Islet precursor cell (in vitro differentiated cells): ENCODE measurements at places on chromosomes 3 and 15.

DNA sequence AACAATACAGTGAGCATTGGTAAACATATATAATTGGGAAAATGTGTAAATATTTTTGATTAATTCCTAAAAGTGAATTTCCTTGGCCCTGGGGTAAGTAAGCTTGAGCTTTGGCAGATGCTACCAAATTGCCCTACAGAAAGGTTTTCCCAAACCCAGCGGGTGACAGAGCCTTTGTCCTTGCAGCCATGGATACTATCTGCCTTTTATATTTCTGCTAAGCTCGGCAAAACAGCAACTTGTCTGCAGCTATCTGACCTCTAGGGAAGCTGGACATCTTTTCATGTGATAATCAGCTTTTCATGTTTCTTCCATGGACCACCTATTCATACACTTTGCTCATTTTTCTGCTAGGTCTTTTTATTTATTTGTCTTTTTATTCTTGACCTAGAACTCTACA lies 64.7 kb upstream of the SEC22A start:
- no peak for DNase-seq

GRCh38 chr3:33159981-33160380 lies 46.2 kb downstream of the CRTAP start:
- DNase-seq: no peak

DNA sequence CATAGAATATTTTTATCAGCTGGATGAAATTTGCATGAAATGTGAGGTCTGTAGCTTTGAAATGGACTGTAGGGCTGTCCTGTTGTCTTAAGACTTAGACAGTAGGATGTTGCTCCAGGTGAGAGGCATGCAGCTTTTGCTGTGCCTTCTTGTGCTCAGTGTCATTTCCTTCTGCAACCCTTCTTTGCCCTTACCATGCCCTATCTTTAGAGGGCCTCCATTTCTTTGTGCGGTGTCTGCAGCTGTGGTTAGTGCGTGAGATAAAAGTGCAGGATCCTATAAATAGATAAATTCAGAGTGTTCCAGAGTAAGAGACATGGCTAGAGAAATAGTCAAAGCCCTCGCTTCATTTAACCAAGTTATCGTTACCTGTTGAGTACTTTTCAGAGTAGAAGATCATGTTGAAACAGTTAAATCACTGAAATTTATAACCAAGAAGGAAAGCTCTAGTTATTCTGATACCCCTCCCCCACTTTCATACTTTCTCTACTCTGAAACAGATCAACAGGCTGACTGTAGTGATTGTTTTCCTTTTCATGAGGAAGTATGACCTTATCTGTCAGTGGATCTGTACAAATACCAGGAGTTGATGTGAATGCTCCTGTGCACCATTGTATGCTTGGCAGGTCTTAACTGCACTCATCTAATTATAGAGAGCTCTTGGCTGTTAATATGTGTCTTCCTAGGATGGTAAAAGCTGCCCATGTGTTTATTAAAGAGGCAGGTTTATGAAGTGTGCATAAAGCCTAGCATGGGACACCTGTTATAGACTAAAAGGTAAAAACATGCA lies 18.2 kb downstream of the EIF3J start:
- no peak for DNase-seq

- peak; percentile 1 for DNase-seq
Measured at GRCh38 chr15:87986776-87987175, 269.8 kb downstream of the NTRK3 start.

GRCh38 chr3:62876064-62876463 lies 848 bp upstream of the CADPS start:
- peak; percentile 89 for DNase-seq

DNA sequence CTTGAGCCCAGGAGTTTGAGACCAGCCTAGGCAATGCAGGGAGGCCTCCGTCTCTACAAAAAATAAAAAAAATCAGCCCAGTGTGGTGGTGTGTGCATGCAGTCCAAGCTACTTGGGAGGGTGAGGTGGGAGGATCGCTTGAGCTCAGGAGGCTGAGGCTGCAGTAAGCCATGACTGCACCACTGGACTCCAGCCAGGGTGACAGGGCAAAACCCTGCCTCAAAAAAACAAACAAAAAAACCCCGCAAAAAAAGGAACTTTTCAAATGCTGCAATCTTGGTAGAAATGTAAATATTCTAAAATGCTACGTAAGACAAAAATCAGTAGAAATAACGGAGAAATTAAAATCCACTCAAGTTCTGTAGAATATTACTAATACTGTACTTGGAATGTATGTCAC lies 108.1 kb upstream of the MELTF start:
- no peak for DNase-seq

- no peak for DNase-seq
Measured at GRCh38 chr3:12999147-13000140, 73.8 kb downstream of the IQSEC1 start.

- no peak for DNase-seq
Measured at GRCh38 chr3:159964166-159964973, 24.3 kb upstream of the IL12A start.

DNA sequence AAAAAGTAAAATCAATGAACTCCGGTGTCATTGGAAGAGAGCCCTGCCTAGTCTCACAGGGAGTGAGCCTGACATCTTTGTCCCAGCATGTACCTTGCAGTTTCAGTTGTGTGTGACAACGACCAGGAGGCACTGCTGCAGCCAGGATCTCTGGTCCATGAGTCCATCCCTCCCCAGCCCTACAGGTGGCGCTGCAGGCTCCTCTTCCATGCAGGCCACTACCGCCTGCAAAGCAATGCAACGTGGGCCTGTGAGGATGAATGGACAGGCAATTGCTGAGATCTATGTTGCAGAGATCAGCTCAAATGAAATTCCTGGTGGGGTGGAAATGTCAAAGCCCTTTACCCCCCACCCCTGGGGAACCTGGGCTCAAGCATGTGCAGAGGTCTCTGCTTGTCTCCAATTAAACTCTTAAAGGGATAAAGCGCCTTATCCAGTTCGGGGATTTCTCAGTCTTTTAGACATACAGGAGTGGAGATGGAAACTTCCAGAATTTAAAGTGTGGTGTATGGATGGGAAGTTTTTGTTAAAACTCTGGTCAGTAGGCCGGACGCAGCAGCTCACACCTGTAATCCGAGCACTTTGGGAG lies 35.8 kb downstream of the TKT start:
- peak; percentile 96 for DNase-seq

DNA sequence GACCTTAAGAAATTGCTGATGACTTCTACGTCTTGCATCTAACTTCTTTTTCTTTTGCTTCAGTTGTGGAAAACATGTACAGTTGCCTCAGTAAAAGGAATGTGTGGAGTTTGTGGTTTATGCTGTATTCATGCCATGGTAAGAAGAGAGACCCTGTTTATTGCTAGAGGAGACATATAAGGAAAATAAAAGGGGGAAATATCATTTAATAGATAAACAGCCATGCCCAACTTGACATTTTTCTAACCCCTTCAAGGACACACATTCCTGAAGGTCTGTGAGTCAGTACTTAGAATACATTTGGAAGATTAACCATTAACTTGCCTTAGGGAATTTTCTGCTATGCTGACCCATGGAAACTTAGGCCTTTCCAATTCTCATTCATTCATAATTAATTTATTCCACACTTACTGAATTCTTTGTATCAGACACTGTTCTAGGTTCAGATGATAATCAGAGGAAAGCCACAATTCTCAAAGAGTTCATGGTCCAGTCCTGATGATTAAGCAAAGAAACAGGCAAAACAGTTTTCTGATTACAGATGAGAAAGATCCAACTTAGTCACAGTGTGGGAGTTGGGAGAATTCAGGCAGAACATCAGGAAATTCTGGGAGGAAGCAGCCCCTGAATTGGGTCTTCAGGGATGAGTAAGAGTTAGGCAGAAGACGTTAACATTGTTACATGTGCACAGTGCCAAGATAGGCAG lies 329.8 kb upstream of the RASGRP1 start:
- no peak for DNase-seq

DNA sequence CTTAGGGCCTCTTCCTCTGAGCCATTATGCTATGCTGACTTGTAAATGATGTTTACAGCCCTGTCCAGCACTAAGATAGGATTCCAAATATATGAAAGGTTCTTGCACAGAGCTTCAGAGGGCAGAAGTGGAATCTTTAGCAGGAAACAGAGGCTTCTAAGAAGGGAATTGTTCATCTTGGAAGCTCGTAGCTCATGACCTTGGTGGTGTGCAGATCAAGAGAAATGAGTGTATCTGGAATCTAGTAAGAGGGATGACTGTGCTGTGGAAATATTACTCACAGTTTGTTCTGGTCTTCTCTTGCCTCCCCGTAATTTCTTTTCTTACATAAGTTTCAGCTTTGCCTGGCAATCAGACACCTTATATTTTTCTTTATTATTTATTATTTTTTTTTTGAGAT lies 175.8 kb downstream of the SPATA16 start:
- no peak for DNase-seq

DNA sequence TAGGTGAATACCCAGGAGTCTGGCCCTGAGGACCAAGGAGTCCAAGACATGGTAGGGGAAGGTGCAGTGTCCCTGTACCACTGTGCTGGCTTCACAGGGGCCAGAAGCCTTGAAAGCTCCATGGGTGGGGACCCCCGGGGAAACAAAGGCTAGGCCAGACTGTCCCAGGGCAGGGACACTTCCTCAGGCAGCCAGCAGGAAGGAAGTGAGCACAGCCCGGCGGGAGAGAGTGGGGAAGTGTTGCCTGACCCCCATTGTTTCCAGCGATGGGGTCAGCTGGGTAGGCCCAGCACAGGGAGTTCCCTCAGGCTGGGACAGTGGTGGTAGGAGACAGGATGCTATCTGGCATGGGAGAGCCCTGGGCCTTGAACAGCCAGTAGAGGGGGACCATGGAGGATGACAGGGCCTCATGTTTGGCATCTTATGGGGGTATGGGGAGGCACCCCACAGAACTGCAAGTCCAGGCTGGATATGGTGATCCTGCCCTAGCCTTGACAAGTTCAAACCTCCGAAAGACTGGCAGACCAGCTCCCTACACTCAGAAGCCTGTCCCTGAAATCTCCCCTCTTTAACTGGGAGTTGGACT lies 1.2 kb upstream of the HYAL2 start:
- DNase-seq: peak; percentile 48

DNA sequence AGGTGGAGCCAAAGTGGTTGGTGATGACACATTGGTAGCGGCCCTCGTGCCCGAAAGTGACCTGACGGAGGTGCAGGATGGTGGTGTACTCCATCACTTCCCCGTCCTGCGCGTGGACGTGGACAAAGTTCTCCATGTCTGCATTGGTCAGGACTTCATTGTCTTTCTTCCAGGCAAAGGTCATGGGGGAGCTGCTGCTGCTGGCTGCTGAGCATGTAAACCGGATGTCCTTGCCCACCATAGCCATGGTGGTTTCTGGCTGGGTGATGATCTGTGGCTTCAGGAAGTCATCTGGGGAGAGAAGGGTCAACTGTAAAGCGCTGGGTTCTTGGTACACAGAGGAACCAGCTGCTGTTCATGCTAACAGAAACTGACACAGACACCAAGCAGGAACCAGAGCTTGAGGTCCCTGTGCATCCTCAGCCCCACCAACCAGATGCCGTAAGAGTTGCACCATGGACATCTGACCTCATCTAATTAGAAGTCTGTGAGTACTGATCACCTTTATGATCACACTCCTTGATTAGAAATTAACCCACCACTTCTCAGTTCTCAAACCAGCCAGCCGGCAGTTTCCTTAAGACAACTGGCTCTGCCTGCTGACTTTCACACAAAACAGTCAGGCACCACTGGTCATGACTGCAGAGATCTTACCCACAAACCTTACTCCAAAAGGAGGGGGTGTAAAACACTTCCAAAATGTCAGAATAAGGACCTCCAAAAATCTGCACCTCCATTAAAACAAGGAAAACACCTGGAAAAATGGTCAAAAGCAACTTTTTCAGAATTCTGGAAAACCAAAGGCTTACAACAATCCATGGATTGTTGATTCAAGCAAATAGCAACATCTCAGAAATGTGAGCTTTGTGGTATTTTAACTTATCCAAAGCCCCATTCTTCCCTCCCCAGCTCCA lies 114.6 kb downstream of the LRIG1 start:
- peak; percentile 37 for DNase-seq

- no peak for DNase-seq
Measured at GRCh38 chr3:112646623-112647022, 5.7 kb upstream of the CCDC80 start.

GRCh38 chr15:98051734-98052133 lies 91.2 kb downstream of the ARRDC4 start:
- DNase-seq: no peak

DNA sequence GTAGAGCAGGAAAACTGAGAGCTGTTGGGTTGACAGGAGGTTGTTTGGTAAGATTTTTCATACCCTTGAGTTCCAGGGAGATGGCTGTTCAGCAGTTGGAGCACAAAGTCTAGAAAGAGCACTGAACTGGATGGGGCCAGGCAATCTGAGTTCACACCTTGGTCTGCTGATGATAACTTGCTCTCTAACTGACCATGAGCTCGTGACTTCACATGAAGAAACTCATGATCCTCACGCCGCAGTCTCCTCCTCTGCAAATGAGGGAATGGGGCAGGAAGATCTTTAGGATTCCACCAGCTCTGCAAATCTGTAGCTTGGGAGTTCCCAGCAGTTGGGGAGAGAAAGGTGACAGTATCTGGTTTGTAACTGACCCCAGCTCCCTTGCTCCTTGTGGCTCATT lies 33.7 kb downstream of the CORO2B start:
- no peak for DNase-seq

DNA sequence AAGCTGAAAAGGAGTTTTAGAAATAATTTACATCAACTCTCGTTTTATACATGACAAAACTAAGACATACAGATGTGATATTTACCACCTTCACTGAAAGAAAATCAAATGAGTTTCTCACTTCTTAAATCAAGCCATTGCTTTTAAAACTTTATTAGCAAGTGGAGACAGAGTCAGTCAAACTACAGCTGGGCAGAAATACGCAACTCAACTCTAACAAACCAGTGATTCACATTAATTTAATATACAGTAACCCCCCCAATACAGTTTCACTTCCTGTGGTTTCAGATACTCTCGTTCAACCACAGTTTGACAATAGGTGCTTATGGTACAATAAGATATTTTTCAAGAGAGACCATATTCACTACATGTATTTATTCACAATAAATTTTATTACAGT lies 477.1 kb downstream of the MAGI1 start:
- no peak for DNase-seq

DNA sequence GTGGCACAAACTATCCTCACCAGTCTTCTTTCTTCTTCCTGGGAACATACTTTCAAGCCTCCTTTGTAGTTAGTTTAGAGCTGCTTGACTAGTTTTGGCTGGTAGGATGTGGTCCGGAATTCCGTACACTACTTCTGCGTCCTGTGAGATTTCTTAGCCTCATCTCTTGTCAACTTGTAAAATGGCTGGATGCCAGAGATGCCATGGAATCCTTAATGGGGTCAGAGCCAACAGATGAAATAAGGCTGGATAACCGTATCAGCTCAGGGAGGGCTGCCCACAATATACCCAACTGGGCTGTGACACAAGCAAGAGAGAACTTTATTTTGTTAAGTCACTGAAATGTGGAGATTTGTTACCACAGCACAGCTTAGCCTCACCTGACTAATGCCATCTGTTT lies 466.9 kb upstream of the MDFIC2 start:
- no peak for DNase-seq

GRCh38 chr15:55530861-55531313 lies 22.9 kb upstream of the DNAAF4 start:
- peak; percentile 99 for DNase-seq

GRCh38 chr15:89808160-89808870 lies 6.3 kb downstream of the ANPEP start:
- DNase-seq: peak; percentile 69
